ENCODE measurements at places on chromosomes 12 and 14.
A peak's percentile ranks its signal among the peaks of the same experiment; 100 is the strongest.

GRCh38 chr12:120748242-120748641 is 22.6 kb downstream of the ACADS start:
- DNase-seq, result no peak

DNA sequence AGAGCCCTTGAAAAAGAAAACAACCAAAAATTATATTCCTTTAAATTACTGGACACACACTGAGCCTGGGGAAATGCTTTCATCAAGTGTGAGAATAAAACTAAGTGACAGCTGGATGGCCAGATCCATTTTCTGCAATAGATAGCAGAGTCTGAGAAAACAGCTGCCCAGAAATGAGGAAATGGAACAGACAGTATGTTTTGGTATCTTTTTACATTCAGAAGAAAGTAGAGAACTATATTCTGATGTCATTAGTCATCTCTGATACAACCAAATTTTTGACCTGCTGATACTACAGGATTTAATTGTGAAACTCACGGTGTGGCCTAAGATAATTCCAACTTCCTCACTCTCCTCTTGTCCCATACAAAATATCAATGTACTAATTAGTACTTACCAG is 78.2 kb downstream of the HMGA2 start:
- no peak for DNase-seq

- DNase-seq, result no peak
Measured at GRCh38 chr12:78600541-78600940, 264.0 kb upstream of the SYT1 start.

DNA sequence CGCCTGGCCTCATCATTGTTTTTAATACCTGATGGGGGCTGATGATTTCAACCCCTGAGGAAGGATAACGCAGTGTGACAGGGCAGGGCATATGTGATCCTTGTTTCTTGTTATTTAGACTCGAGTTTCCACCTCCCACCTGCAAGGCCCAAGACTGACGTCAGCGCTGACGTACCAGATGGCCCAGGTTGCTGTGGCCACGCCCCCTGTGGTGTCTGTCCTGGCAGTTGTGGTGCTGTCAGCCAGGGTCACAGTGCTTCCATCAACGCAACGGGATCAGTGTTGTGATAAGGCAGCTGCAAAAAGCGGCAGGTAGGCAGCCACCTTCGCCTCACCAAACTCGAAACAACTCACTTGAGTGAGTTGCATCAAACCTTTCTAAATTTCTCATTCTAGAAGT is 18.4 kb downstream of the DDX51 start:
- peak; percentile 17 for DNase-seq

DNA sequence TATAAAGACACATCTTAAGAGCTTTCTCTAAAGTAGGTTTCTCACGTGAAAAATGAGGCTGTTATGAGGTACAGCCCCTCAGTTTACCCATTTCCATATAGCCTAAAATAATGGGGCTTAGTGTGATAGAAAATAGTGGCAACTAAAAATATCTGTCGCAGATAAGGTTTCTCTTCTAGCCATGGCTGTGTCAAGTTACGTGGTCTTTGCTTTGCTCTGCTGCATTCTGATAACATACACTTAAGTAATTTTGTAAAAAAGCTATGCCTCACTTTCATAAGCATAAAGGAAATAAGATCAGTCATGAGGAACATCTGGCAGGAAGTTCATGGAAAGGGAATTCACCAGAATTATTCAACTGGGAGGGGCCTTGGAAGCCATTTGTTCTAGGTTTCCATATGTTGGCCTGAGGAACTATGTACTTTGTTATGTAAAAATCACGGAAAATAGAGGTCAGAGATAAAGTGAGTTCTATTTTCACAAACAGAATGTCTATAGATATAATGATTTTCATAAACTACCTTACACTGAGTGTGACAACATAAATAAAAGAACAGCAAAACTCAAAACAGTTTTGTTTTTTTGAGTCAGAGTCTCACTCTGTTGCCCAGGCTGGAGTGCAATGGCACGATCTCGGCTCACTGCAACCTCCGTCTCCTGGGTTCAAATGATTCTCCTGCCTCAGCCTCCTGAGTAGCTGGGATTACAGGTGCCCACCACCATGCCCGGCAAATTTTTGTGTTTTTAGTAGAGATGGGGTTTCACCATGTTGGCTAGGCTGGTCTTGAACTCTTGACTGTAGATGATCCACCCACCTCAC is 195.6 kb upstream of the KRR1 start:
- no peak for DNase-seq

DNA sequence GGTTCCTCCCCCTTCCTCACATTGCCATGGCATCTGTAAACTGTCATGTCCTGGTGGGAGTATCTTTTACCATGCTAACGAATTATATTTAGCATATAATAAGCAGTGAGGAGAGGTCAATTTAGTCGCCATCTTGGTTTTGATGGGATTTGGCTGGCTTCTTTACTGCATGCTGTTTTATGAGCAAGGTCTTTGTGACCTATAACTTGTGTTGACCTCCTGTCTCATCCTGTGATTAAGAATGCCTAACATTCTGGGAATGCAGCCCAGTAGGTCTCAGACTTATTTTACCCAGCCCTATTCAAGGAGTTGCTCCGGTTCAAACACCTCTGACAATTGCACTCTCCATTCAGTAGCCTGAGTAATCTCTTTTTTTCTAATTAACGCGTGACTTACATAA is 2.1 kb upstream of the EIF4B start:
- DNase-seq, result no peak

DNA sequence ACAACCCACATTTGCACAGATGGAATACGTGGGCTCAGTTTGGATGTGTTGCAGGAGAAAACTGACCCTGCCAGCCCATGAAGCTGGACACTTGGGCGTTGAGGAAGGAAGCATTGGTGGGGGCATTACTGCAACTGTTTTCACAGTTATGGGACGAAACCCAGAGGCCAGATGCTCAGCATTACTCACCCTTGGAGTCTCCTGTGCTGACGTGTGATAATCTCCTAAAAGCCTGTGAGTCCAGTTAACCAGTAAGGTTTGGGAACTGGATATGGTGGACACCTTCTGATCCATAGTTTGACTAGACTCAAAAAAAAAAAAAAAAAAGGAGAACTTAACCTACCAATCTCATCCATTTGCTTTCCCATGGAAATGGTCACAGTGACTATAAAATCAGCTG is 52.8 kb upstream of the EGLN3 start:
- peak; percentile 51 for DNase-seq

DNA sequence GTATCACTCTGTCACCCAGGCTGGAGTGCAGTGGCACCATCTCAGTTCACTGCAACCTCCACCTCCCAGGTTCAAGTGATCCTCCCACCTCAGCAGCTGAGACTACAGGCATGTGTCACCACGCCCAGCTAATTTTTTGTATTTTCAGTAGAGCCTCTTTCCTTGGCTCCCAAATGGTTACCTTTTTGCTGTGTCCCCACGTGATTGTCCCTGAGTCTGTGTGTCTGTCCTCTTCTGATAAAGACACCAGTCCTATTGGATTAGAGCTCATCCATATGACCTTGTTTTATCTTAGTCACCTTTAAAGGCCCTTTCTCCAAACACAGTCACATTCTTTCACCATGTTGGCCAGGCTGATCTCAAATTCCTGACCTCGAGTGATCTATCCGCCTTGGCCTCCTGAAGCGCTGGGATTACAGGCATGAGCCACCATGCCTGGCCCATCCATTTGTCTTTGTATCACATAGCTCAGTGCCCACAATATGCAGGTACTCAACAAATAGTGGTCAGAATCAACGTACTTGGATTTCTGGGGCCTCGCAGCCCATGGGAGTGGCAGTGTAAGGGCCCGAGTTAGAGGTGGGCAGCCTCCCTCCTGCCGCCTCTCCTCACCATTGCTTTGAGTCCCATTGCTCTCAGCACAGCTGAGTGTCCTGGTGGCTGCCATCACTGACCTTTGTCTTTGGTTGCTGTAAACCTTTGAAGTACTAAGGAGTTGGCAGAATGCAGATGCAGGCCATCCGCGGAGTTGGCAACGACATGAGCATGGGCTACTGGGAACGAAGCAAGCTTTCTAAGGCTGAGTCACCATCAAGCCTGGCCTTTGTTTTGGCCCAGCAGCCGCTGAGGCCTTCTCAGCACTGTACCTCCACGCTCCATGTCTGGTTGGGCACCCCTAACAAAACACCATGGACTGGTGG is 9.3 kb downstream of the TPCN1 start:
- no peak for DNase-seq

DNA sequence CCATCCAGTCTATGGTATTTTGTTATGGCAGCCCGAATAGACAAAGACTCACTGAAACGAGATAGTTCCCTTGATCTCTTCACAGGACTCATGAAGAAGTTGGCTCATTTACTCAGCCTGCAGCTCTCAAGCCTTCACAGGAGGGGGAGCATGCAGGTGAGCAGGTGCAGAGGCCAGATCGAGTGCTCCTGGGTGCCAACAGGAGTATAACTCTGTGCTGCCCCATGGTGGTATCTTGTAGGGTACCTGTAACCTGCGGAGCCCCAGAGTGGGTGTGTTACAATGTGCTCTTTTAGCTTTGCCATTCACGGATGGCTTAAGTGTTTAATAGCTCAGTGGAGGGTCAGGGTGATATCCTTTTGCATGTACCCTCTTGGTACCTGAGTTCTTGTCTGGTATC is 159.5 kb downstream of the METTL25 start:
- DNase-seq, result no peak

GRCh38 chr12:70033310-70033709 is 208.3 kb downstream of the MYRFL start:
- no peak for DNase-seq

All from NCI-H82 (cell line).